ENCODE measurements at places on chromosomes 3 and 15. TPM values are rescaled to one million over a fixed set of nuclear protein-coding genes. Genes with fewer than 3 reads are reported as not detected.

Gene DUOX2
- total RNA-seq, result not detected

GRCh38 chr3:174618368-174619080 lies 240.6 kb upstream of the NAALADL2 start:
- no peak for DNase-seq

DNA sequence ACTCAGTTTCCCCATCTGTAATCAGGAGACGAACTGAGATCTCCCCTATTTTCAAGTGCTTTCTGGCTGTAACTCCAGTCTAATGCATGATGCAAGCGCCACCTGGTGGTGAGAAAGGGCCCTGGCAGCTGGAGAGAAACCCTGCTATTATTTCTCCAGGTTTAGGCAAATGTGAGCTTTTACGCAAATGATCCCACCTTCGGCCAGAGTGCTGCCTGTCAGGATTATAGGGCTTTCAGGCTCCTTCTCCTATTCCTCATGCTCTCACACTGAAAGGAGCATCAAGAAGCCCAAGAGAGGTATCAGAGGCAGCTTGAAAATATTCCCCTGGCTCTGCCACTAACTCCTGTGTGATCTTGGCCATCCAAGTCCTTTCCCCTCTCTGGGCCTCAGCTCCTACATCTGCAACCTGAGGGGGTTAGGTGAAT lies 93.9 kb upstream of the RASGRF1 start:
- no peak for DNase-seq

DNA sequence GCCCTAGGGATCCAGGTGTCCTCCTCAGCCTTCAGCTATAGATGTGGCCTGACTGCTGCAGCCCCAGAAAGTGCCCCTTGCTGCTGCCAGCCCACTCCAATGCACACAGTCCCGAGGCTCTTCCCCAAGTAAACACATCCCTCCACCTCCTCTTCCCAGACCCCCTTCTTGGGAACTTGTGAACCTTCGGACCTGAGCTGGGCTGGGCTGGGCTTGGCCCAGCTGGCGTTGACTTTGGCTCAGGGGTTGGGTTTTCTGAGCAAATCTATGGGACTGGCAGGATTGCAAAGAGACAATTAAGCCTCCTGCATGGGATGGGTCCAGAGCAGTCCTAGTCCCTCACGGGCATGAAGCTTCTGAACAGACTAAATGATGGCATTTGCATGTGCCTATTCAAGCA lies 14.7 kb downstream of the VIPR1 start:
- no peak for DNase-seq

Gene TMEM212
- total RNA-seq, result not detected

Gene EFCAB12
- total RNA-seq, result not detected

- DNase-seq, result no peak
These were observed 20.1 kb upstream of the BCL6 start for GRCh38 chr3:187765342-187765741.

DNA sequence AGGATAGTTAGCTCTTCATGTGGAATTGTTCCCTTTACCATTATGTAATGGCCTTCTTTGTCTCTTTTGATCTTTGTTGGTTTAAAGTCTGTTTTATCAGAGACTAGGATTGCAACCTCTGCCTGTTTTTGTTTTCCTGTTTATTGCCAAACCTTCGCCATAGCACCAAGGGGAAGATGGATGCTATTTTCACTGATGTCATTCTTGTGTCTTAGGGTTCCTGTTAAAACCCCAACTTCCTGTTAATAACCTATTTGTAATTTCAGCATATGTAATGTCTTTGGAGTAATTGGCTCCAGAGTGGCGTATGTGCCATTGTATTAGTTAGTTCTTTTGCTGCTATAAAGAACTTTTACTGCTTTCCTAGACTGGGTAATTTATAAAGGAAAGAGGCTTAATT lies 10.8 kb downstream of the SAMMSON start:
- DNase-seq, result no peak

DNA sequence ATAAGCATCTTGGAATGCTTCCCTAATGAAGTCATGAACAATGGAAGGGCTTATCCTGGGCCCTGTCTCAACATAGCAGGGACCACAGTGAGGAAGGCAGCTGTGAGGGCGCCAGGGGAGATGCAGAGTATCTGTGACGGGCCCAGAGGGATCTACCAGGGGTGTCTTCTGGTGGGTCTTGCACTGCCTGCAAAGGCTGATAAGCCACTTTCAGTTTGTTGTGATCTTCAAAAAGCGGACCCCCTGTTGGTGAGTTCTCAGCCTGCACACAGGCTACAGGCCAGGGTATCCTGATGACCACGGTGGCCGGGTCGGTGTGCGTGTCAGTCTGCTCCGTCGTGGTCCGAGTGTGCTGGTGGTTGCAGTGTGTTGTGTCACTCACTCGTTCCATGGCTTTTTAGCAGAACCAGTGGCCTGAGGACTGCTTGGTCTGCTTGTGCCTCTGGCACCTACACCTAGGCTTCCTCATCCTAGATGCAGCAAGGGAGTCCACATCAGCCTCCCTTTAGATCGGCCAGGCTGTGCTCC lies 46.8 kb downstream of the CHDH start:
- no peak for DNase-seq

DNA sequence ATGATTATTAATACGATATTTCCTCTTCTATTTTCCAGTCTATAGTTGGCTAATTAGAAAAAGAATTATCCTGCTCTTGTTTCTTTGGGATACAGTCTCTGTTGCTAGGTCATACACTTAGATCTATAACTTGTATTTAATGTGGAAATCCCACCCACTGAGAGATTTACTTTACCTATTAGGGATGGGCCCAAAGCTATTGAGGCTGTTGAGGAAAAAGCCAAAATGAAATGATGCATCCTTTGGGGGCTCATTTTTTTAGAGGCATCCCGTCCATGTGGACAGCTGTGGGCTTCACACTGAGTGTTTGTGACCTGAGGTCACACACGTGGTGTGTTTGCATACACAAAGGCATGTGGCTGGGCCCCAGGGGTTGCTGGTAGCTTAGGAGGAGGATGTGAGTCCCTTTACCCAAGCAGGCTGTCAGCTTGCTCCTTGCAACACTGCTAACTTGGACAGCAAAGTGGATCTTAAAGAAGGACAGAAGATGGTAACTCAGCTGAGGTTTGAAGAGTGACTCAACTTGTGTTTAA lies 477.4 kb downstream of the AGBL1 start:
- no peak for DNase-seq

DNA sequence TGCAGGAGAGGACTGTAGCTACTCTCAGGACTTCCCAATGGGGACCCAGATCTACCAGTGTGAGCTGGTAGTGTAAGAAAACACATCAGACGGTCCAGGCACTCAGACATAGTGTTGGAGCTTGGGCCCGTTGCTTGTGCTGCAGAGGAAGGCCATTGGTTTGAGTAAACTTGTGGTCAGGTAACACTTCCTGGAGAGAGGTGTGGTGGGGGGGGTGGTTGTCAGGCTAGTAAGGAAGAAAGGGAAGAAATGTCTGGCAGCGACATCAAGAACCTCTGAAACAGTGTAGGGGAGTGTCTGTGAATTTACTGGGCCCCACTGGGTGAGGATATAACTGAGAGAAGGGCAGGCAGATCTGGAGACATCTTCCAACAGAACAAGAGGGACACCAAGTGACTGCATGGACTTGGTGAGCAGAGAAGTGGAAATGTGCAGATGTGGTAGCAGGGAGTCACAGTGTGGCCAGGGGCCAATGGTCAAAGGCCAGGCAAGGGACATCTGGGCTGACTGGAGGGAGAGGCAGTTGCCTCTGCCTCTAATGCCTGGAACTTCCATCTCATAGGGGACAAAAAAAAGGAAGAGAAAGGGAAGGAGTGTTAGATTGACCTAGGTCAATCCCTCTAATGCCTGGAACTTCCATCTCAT lies 63.7 kb upstream of the MRPS22 start:
- no peak for DNase-seq
